ENCODE measurements at places on chromosomes 12 and 14.

DNA sequence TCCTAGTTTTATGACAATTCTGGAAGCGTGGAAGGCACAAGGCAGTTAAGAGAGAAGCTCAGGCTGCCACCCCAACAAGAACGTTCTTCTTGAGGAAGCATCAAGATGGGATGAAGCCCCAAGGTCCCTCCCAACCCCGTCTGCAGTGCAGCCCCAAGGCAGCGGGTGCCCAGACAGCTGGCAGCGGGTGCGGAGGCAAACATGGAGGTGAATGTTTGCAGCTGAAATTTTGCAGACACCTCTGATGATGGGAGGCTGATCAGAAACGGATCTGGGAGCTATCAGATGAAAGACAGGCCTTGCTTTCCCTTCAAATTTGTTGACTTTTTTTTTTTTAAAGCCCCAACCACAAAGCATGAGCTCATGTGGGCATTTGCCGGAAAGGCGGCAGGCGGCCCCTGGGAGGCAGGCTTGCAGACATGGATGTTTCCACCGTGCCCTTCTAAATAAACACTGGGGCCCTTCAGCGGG lies 230.7 kb upstream of the RTL1 start:
- no peak for DNase-seq

DNA sequence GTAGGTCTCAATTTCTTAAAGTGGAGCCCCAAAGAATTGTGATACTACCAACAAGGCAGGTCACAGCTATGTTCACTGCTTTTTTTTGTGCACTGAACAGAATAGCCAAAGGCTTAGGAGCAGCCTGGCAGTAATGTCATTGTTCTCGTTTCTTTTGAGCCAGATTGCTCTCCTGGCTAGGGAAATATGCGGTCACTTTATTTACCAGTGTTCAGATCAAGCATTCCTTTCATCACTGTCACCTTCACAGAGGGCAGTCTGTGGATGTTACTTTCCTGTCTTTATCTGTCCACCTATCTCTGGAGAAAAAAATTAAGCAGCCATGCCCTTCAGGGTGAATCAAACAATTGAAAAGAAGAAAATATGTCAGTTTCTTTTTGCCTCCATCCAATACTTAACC lies 159.6 kb downstream of the BTG1 start:
- no peak for DNase-seq

GRCh38 chr12:112285600-112286401 lies 96.4 kb downstream of the HECTD4 start:
- no peak for DNase-seq

GRCh38 chr12:74741112-74741511 lies 203.5 kb downstream of the ATXN7L3B start:
- no peak for DNase-seq

- DNase-seq = no peak
Observed at GRCh38 chr12:112160611-112161010, 35.3 kb downstream of the TRAFD1 start.

GRCh38 chr12:15231493-15231892 lies 10.3 kb upstream of the RERG start:
- no peak for DNase-seq

DNA sequence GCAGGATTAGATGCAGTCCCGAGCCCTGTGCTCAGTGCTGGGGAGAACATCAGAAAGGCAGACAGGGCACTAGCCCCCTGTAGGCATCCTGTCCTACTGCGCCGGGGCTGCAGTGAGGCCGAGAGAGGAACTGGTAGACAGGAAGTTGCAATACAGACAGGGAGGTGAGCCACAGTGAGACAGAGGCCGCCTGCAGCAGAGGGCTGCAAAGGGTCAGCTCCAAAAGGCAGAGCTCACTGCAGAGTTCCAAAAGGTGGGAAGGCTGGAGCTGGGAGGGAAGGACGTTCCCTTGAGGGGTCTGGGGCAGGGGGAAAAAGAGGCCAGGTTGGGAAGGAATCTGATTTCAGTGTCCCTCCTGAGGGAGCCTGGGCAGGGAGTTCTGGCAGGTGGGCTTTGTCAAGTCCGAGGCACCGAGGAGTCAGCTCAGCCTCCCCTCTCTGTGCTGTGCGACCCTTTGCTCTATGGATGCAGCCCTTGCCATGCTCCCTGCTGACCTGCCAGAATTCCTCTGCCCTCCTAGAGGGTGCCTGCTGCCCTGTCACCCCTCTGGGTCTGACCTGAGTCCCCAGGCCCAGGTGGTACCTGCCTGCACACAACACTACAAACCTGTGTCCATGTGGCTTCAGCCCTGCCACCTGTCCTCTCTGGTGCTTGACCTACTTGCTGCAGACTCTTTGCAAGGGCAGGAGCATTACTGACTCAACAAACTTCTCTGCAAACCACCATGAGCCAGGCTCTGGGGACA lies 63.5 kb downstream of the PRMT8 start:
- no peak for DNase-seq

GRCh38 chr14:91154851-91155625 lies 41.2 kb downstream of the DGLUCY start:
- DNase-seq = no peak

DNA sequence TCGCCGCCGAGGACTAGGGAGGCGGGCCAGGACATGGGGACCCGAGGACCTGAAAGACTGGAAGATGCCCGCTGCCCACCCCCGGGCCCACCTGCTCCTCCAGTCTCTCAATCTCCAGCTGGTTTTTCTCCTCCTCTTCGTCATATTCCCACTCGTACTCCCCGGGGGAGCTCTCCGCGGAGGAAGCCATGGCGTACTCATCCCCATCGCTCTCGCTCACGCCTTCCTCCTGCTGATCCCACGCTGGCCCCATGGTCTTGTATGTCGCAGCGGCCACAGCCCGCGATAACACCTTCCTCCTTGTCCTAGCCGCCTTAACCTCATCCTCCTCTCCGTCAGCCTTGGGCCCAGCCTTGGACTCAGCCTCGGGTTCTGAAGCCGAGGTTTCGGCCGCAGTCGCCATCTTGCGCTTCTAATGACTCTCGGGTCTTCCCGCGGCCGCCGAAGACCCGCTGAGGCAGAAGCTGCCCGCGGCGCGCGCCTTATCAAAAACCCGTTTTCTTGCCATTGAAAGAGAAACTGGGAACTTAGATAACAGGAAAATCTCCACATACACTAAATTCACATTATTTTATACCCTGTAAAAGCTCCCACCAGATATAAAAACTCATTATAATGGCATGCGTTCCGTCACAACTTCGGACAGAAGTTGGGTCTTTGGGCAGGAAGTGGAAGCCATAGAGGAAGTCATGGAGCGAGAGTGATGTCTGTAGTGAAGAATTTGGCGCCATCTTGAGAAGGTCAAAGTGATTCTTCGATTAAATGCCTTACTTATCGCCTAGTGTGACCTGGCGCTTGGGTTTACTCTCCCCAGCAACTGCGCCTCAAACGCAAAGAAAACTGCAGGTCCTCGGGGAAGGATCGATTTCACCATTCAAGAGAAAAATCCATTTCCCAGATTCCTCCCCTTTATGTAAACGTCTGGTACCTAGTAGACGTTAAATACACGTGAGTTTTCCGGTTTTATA lies at the start of gene SART3:
SART3 (minus strand) TSS at position 422 of the 968 bp plus-strand sequence; CDS start at position 403, 19 bp downstream.
- peak; percentile 77 for DNase-seq

DNA sequence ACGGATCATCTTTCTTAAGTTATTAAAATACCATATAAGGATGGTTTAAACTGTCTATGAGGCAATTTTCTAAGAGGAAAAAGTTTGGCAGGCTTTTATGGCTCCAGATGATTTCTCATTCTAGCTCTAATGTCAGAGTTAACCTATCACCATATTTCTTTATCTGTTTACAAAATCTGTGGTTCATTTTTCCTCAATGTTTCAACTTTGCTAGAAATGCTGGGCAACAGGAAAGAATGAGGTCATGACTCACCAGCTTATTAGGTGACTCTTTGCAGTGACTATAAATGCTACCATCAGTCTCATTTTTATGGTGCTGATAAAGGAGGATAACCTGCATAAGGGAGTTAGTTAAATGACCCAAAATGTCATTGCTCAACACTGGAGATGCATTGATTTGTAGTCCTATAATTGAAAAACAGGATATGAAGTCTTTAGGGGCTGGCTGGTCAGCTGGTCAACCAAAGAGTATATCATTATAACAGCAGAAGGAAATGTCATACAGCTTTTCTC lies 45.3 kb upstream of the RAP1B start:
- DNase-seq = no peak

DNA sequence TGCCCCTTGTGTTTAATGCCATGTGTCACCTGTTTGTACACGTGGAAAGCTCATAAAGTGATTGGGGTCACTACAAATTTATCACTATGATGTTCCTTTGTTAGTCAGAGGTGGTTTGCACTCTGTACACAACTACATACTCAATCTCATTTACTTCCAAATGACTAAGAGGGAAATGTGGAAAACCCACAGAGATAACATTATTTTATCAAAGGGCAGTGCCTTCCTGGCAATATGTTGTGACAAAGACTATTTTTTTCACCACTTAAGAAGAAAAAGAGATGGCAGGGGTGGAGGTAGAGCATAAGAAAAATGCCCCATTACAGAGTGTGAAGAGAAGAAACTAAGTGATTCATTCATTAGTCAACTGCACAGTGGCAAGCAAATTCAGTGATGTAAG lies 1064.1 kb upstream of the FLRT2 start:
- DNase-seq = no peak

DNA sequence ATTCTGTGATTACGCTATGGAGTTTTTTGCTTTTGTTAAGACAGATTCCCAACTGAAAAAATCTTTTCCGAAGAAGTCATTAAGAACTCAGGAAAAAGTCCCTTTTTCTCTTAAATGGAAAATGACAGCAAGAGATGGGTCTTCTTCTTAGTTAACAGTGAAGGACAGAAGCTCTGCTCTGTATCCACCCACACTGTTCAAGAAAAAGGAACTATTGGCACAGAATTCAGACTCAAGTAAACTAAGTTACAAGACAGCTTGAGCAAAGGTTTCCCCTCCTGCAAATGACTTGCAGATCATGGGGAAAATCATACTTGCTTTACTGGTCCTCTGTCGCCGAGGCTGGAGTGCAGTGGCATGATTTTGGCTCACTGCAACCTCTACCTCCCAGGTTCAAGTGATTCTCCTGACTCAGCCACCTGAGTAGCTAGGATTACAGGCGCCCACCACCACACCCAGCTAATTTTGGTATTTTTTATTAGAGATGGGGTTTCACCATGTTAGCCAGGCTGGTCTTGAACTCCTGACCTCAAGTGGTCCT lies 137.1 kb upstream of the AEBP2 start:
- DNase-seq = no peak

- no peak for DNase-seq
Observed at GRCh38 chr14:97077687-97078086, 280.5 kb downstream of the VRK1 start.

GRCh38 chr14:49703965-49704364 lies 11.0 kb downstream of the KLHDC1 start:
- DNase-seq = no peak

DNA sequence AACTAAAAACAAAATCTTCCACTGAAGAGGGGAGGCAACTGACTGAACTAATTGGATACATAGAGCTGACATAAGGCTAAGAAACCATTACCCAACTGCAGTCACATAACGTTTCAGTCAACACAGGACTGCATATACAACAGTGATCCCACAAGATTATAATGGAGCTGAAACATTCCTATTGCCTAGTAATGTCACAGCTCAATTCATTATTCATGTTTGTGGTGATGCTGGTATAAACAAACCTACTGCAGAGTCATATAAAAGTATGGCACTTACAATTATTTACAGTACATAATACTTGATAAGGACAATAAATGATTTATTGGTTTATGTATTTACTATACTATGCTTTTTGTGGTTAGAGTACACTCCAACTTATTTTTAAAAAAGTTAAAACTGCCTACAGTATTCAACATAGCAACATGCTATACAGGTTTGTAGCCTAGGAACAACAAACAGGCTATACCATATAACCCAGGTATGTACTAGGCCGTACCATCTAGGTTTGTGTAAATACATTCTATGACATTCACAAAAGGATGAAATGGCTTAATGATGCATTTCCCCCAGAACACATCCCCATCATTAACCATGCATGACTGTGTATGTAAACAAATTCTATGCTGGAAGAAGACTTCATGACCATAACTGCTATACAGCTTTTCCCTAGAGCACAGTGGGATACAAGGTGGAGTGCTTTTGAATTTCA lies 4.3 kb downstream of the NAP1L1 start:
- no peak for DNase-seq

GRCh38 chr14:104171895-104172294 lies 33.5 kb downstream of the KIF26A start:
- no peak for DNase-seq

GRCh38 chr14:96710060-96710666 lies 87.0 kb upstream of the VRK1 start:
- DNase-seq = no peak

DNA sequence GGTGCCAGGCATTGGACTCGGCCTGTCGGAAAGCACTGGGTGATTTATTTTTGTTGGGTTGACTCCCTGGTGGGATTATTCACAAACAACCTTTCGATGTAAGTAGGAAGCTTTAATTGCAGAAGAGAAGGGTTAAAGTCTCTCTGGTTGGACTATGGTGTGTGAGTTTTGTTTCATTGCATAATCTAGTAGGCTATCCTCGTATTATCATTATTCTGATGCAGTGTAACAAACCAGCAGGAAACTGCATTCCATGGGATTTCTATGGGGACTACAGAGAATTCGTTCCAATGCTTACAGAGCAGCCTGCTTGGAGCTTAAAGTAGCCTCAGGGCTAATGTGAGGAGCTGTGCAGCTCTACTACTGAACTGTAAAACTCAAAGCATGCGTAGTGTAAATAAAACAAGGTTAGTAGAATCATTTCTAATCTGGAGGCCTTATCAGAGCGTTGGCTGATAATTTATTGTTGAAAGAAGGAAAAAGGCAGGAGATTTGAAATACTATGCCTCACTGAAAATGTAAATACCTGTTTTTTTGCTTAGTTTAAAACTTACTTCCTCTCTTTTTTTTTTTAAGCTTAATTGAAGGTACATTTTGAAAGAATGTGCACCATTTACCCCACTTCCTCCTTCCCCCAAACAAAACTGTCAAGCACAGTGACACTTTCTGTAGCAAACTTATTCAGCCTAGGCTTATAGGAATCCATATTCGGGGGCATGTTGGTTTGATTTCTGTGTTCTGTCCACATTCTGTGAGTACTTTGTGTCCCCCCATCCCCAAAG lies 226.7 kb downstream of the NPAS3 start:
- DNase-seq = no peak

- no peak for DNase-seq
Observed at GRCh38 chr12:33555128-33555527, 115.5 kb upstream of the SYT10 start.

GRCh38 chr14:91009501-91010152 lies 50.8 kb downstream of the RPS6KA5 start:
- no peak for DNase-seq

GRCh38 chr12:67091678-67092077 lies 177.5 kb upstream of the CAND1 start:
- no peak for DNase-seq

DNA sequence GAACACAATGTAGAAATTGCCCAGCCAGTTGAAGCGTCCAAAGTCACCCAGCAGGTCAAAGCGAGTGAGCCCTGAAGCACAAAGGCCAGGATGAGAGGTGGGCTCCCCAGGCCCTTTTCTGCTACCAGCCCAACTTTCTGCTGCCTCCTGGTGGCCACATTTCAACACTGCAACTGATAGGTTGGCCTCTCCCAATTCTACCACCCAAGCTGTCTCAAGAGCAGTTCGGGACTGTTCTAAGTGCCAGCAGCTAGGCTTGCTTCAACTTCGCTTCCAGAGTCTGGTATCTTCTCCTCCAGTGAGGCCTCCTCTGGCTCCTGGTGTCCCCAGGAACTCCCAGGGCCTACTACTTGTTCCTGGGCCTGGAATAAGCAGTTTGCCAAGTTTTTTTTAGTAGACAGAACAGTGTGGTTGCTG lies 3.4 kb upstream of the DHH start:
- peak; percentile 45 for DNase-seq

- no peak for DNase-seq
Observed at GRCh38 chr12:115375186-115375991, 691.4 kb upstream of the TBX3 start.

- DNase-seq = no peak
Observed at GRCh38 chr14:49755378-49755777, 12.6 kb upstream of the KLHDC2 start.

All from hypothalamus (tissue), 51 donors.